ENCODE measurements at places on chromosomes 1 and 21.

GRCh38 chr1:245952383-245953026, 554.6 kb downstream of the SMYD3 start:
- no peak for DNase-seq

- DNase-seq = no peak
Observed at GRCh38 chr1:218266356-218266755, 18.7 kb upstream of the RRP15 start.

GRCh38 chr1:212182171-212182570, 103.0 kb upstream of the PPP2R5A start:
- DNase-seq = no peak

DNA sequence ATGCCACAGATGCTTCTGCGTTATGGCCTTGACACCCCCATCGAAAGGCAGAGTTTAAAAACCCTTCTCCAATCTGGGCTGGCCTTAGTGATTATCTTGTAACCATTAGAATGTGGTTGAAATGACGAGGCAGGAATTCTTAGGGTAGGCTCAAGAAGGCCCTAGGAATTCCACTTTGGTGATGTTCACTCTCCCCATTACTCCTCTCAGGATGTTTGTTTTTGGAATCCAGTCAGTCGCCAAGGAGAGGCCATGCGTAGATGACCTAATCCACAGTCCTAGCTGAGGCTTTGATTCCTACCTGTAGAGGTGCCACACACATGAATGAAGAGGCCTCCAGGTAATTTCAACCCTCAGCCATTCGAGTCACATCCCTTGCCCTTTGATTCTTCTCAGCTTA, 318.2 kb downstream of the NEGR1 start:
- DNase-seq = no peak

GRCh38 chr21:41378849-41379248, 17.0 kb downstream of the MX2 start:
- DNase-seq = no peak

DNA sequence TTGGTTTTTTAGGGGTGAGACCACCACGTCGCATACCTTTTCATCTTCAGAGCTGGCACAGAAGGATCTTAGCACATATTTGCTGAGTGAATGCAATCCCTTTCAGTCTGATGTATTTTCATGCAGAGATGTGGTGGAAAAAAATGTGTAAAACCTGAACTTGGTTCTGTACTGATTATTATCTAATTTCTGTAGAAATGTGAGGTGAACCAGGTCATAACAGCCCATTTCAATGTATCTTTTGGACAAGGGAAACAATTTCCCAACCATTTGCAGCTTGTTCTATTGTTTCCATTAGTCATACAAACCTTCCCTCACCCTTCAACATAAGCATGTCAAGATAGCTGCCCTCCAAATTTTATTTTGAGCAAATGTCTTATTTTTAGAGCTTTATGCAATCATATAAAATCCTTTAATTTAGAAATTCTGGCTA, 46.8 kb upstream of the RUNX1 start:
- no peak for DNase-seq
